ENCODE measurements at places on chromosomes 4 and X. TPM values are rescaled to one million over a fixed set of nuclear protein-coding genes. Genes with fewer than 3 reads are reported as not detected.

- DNase-seq, result peak; percentile 18
Measured at GRCh38 chrX:45743906-45744625, 543.4 kb upstream of the DIPK2B start.

- DNase-seq, result no peak
Measured at GRCh38 chrX:6983207-6983955, 164.1 kb upstream of the STS start.

- DNase-seq, result no peak
Measured at GRCh38 chrX:38505583-38505982, 55.8 kb upstream of the TSPAN7 start.

GRCh38 chr4:182854466-182854865 lies 62.7 kb downstream of the DCTD start:
- DNase-seq, result no peak

- peak; percentile 69 for DNase-seq
Measured at GRCh38 chr4:42048394-42048793, 58.1 kb downstream of the SLC30A9 start.

DNA sequence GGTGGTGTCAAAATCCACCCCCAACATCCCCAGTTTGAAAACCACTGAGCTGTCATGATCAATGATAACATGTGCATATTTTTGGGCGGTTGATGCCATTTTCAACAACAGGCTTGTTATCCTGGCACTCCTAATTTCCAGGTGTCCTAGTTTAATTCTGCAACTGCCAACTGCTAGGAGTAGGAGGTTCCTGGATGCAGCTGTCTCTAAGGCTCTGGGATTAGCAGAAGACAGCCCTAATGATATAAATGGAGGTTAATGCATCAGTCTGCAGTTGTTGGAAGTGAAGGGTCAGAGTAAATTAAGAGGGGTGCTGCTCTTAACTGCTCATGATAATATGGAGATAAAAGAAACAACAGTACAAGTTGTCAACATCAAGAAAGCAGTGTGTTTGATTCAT lies 23.8 kb downstream of the ARFIP1 start:
- DNase-seq, result no peak

The ADH1A gene
- not detected for total RNA-seq

The SSX4B gene
- not detected for total RNA-seq

All from fibroblast of villous mesenchyme (primary cell).